NCI-H510A (cell line): ENCODE measurements at places on chromosomes 4 and X.

- no peak for DNase-seq
These were observed 69.7 kb downstream of the ZFYVE28 start for GRCh38 chr4:2348786-2349185.

DNA sequence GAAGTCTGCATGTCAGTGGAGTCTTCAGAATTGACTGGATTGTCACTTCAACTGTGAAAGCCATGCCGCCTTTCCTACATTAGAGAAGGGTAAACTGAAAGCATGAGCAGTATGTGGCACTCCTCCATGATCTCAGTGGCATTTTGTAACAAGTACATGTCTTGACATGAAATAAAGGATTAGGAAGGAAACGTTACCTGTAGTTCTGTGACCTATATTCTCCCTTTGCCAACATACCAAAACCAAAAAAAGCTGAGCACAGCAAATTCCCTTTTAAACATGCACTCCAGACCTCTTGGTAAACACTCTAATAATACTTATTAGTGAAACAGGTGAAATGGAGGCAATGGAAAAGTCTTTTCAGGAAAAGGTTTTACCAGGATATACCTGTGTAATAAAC lies 344.2 kb downstream of the GRIA2 start:
- DNase-seq = no peak

DNA sequence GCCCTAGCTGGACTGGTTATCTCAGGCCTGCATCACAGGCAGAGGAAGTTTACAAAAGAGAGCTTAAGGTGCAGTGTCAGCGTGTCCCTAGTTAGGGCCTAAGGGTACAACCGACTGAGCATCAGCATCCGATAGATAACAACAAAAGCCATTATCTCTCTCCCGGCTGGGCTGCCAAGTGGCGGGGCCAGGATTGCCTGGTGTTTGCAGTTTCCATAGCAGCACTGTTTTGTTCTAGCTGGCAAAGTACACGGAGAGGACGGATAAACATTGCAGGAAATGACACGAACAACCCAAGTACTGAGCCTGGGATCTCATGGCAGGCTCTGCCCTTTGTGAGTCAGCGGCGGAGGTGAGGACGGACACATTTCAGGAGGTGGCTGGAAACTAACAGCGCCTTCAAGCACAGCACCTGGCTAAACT lies 104.7 kb upstream of the NOCT start:
- peak; percentile 84 for DNase-seq

GRCh38 chrX:128436397-128437103 lies 384.3 kb upstream of the ACTRT1 start:
- DNase-seq = peak; percentile 4

DNA sequence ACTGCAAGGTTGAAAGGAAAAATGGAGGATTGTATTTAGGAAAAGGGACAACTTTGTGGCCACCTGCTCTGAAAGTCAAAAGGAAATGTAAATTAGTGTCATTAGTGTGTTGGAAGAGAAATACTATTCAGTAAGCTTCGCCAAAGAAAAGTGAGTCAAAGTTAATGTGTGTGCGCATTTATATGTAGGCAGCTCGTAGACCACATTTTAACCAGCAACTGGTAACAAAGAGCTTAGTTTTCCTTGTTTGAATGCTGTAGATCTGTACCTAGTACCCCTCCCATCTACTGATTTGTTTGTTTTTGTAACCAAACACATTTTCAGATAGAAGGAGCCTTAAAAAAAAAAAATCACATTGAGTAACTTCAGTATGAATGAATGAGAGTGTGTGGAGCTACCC lies 69.3 kb downstream of the GPAT3 start:
- no peak for DNase-seq

DNA sequence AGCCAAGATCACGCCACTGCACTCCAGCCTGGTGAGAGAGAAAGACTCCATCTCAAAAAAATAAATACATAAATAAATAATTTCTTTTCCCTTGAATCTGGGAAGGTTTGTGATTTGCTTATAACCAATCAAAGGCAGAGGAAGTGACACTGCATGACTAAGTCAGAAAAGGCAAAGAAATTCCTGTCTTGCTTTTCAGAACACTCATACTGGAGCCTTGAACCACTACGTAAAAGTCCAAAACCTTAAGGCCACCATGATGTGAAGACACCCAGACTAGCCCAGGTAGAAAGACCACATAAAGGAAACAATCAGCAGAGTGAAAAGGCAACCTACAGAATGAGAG lies 36.6 kb downstream of the TMEM156 start:
- no peak for DNase-seq

GRCh38 chr4:2803624-2804448 lies 11.0 kb downstream of the SH3BP2 start:
- DNase-seq = no peak

DNA sequence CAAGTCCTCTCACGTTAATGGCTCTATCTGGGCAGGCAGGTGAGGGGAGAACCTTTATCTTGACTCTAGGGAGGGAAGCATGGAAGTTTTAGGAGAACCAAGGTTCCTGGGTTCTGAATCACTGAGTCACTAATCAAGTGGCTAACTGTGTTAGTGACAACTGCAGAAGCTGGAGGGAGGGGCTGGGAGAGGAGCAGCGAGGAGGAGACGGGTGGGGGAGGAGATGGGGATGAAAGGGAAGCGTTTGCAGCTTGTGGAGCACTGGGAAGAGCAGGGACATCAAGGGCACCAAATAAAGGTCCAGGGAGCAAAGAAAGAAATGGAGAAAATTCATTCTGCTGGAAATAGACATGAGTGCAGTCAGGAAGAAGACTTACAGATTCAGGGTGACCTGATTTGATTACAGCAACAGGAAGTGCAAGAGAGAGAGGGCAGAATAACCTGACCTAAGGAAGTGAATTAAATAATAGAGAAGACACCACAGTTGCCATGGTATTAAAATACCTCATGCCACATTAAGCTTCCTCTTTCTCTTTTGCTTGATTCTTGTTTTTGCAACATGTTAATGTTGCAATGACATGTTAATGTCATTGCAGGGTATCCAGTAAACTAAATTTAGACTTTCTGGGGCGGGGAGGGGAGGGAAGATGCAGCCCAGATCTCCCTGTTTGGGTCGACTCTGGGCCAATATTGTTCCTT lies 4.5 kb upstream of the SETD7 start:
- peak; percentile 5 for DNase-seq

DNA sequence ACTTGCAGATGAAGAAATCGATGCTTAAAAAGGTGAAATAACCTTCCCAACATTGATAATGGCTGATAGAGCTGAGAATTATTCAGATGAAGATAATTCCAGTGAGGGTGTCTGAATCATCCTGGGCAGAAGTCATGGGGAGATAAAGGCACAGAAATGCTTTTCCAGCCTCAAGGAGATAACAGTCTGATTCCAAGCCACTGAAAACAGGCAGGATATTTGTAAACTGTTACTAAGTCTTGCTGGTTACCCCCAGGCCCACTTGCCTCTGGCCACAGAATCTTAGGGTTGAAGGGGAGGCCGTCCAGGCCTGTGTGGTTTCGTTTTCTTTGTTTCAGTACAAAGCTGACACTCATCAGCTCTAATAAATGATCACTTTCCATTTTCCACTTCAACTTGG lies 158.5 kb downstream of the SH3KBP1 start:
- DNase-seq = no peak
